ENCODE measurements at places on chromosomes 13 and 19. TPM values are rescaled to one million over a fixed set of nuclear protein-coding genes. Genes with fewer than 3 reads are reported as not detected.

The PLVAP gene
- total RNA-seq: not detected

The CKM gene
- 0.42 TPM for total RNA-seq

The CFAP97D2 gene
- not detected for total RNA-seq

The TMEM150B gene
- total RNA-seq: not detected

The PTH2 gene
- total RNA-seq: 2.5 TPM

The ODAD3 gene
- total RNA-seq: 2.6 TPM

The ZNF66 gene
- 20.0 TPM for total RNA-seq
